Activated T-helper 1 cell treated with anti-CD3 and anti-CD28 coated beads, Interleukin-12 subunit alpha, Interleukin-12 subunit beta, Interleukin-2, Interleukin-4 antibody, amounts not matched to agents 30 ng/mL and 10 ng/mL and 1 ng/mL, durations not matched to agents 14 hours and 24 hours and 36 hours (primary cell): ENCODE measurements at places on chromosomes 5 and 9.

DNA sequence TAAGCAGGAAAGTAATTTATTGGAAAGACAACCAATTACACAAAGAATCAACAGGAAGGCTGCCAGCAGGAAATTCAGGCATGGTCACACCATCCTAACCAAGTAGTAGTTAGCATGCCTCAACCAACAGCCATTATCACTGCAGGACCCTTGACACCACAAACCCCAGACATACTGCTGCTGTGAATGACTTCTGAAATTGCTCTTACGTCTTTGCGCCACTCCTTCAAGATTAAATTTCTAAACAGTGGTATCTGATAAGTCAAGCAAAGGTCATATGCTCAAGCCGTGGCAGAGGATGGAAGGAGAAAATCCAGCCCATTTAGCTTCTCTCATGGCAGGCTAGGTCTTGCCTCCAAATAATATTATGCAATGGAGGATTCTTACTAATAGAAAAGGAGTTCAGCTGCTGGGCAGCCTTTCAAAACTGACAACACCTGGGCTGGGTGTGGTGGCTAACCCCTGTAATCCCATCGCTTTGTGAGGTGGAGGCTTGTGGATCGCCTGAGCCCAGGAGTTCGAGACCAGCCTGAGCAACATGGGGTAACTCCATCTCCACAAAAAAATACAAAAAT, 5.0 kb upstream of the PTGER4 start:
- H3K4me1 ChIP-seq: peaks cover 82% of the 10 kb centered on the region
- no peak overlapping the region for H3K4me3 ChIP-seq
- no peak for DNase-seq
- H3K27me3 ChIP-seq: no peaks in the 10 kb centered on the region
- H3K27ac ChIP-seq: no peak overlapping the region
- H3K36me3 ChIP-seq: peaks cover 3% of the 10 kb centered on the region

GRCh38 chr9:91953718-91954117, 3.7 kb upstream of the ROR2 start:
- no peak overlapping the region for H3K27ac ChIP-seq
- H3K27me3 ChIP-seq: peaks cover 29% of the 10 kb centered on the region
- H3K4me1 ChIP-seq: peaks cover 14% of the 10 kb centered on the region
- no peaks in the 10 kb centered on the region for H3K36me3 ChIP-seq

DNA sequence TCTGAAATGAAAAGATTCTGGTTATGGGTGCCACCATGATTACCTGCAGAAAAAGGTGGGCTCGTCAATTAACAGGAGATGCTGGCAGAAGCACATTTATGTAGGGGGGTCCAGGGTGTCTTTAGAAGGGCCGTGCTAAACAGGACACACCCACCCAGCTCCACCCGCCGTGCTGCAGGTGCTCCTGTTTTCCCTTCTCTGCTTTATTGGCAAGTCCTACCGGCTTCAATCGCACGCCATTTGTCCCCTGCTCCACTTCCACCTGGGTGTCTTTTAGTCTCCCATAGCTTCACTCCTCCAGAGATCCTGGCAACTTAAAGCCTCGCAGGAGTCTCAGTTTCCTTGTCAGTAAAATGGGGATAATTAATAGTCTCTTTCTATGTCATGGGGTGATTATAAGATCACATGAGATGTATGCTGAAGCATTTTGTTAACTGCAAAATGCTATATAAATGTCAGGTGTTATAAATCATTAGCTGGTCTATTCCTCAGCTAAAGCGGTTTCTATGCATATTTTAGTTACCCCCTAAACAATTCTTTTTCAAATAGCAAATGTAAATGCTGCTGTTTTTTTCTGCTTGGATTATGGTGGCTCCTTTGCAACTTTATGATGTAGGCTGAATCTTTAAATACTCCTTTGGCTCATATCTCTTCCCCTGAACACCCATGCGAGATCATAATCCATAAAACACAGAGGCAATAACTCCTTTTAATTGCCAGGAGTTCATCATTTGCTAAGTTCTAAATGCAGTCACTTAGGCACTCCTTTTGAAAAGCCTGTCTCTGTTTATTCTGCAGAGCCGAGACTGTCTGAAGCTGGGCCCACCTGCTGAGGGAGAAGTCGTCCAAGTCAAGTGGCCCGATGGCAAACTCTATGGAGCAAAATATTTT, 406.9 kb downstream of the KDM4C start:
- no peak overlapping the region for H3K27ac ChIP-seq
- DNase-seq: no peak

DNA sequence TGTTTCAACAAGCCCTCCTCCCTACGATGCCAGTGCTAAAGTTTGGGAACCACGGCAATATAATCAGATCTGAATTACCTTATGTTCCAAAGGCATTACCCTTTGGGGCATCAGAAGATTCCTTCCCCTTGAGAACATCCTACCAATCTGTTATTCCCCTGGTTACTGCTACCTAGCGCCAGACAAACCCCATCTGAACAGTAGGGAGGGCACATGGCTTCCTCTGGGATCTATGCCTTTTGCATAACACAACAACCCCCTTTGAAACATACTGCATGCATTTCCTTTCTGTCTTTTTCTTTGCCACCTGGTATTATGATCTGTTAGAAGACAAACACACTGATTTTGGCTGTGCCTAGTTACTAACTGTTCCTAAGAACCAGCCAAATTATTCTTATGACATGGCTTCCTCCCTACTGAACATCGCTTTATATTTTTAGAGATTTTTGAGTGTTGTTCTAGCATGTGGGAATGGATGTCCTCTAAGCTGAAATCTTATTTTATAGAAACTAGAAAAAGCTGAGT, 103.9 kb upstream of the DAPK1 start:
- no peak overlapping the region for H3K4me3 ChIP-seq
- DNase-seq: no peak
- H3K27me3 ChIP-seq: peaks cover 6% of the 10 kb centered on the region
- H3K27ac ChIP-seq: no peak overlapping the region
- H3K4me1 ChIP-seq: no peaks in the 10 kb centered on the region

DNA sequence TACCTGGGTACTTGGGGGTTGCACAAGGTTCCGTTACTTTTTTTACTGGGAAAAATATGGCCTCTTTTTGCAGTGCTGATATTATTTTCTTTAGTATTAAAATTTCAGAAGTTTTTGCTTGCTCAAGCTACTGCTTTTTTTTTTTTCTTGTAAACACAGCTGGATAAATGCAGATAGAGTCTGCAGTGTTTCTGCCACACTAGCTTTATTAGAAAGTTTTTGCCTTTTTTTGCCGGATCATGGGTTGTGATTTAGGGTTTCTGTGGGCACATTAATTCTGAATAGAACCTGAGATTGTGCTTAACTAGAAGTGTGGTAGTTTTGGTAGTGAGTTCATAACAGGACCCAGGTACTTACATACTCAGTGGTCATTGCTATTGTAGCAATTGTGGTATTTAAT, 19.9 kb downstream of the KIAA1958 start:
- no peak for DNase-seq
- no peak overlapping the region for H3K27ac ChIP-seq
- no peaks in the 10 kb centered on the region for H3K27me3 ChIP-seq
- no peak overlapping the region for H3K4me3 ChIP-seq

GRCh38 chr5:132411304-132412013, 41.9 kb downstream of the SLC22A5 start:
- H3K4me1 ChIP-seq: peaks cover 86% of the 10 kb centered on the region
- peak overlapping the region; percentile 100 for H3K27ac ChIP-seq
- peak overlapping the region; percentile 99 for H3K4me3 ChIP-seq
- peaks cover 32% of the 10 kb centered on the region for H3K36me3 ChIP-seq
- no peaks in the 10 kb centered on the region for H3K27me3 ChIP-seq

DNA sequence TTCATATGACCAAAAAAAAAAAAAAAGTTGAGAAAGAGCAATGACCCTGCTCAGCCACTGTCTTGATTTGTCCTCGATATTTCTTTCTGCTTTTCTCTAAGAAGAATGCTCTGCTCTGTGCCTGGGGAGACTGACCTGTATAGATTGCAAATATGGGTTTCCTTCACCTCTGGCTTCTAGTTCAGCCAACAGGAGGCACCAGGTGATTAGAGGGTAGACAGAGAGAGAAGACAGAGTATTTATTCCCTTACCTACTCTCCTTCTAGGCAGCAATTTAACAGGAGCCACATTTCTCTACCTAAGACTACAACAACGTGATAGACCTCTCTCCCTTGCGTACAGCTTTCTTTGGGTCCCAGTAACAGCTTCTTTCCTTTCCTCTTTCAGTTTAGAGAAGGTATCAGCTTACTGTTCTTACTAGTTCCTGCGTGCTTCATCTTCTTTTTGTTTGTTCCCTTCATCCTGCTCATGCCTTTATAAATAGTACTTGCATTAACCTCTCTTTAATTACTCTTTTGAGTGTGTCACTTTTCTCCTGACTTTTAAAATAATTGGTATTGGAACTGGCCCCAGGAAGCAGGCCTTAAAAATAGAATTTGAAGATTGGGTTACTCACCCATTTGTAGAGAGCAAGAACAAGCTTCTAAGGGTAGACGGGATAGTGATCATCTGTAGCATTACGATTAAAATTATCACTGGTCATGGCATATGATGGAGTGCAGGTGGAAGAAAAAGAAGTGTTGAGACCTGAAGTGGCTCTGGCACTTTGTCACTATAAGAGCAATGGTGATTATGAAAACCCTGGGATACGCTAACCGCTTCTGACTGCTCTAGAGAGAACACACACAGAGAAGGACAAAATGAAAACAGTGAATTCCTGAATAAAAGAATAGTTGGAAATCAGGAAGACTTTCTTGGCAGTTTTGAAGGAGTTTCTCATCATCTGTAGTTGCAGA, 161.2 kb upstream of the FSTL4 start:
- H3K4me3 ChIP-seq: no peak overlapping the region
- H3K4me1 ChIP-seq: no peaks in the 10 kb centered on the region
- H3K27ac ChIP-seq: no peak overlapping the region
- H3K36me3 ChIP-seq: no peaks in the 10 kb centered on the region
- no peak for DNase-seq

GRCh38 chr5:114223866-114224265, 138.0 kb upstream of the KCNN2 start:
- no peak for DNase-seq
- H3K4me3 ChIP-seq: no peak overlapping the region

- no peak overlapping the region for H3K27ac ChIP-seq
- DNase-seq: no peak
- H3K4me3 ChIP-seq: no peak overlapping the region
- no peaks in the 10 kb centered on the region for H3K36me3 ChIP-seq
- no peaks in the 10 kb centered on the region for H3K27me3 ChIP-seq
- H3K4me1 ChIP-seq: no peaks in the 10 kb centered on the region
Measured at GRCh38 chr5:17282283-17283120, 65.1 kb downstream of the BASP1 start.
